ENCODE measurements at places on chromosomes 2 and 18.

DNA sequence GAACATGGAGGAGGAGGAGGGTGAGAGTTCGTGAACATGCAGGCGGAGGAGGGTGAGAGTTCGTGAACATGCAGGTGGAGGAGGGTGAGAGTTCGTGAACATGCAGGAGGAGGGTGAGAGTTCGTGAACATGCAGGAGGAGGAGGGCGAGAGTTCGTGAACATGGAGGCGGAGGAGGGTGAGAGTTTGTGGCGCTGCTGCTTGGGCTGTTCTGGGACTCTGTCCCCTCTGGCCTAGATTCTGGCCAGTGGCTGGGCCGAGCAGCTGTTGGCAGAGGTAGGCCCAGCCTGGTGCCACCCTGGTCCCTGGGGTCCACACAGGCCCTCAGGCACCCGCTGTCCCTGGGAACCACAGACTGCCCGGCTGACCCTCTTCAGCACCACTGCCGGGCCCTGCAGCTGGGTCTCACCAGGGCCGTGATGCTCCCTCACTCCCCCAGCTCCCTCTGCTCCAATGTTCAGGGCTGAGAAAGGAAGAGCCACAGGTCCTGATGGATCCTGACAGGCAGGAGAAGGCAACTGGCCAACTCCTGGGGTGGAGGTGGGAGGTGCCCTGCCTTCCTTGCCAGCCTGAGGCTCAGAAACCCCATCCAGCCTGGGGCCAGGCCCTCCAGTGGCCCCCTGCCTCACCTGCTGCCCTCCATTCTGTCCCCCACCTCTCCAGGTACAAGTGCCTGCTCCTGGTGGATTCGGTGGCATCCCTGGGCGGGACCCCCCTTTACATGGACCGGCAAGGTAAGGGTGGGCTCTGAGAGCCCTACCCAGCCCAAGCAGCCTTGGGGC is 3.9 kb downstream of the AGXT start:
- ATAC-seq, result no peak

DNA sequence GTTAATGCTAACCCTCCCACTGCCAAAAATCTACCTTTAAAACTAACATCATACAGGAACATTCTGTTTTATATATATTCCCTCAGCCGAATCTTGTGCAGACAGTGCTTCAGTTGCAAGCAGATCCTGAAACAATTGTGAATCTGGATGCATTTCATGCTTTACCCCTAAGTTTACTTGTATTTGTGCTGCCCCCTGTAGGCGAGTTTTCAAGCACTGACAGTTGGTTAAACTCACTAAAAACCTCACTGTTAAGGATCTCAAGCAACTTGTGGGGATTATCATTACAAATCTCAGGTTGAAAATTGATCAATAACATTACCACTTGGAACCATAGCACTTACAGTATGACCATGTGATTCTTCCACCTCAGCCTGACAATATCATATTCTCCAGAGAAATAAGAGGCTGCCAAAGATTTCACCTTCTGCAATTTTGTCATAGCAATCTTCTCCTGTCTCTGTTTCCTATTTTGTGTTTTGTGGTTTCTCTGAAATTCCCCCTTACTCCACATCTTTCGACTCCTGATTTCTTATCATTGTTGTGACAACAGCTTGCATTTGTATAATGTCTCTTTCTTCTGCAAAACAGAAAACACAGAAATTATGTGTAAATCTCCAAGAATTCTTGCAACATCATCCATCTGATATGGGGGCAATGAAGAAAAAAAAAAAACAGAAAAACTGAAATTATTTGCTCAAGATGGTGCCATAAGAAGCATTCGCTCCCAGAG is 354.6 kb upstream of the SETBP1 start:
- ATAC-seq, result no peak

DNA sequence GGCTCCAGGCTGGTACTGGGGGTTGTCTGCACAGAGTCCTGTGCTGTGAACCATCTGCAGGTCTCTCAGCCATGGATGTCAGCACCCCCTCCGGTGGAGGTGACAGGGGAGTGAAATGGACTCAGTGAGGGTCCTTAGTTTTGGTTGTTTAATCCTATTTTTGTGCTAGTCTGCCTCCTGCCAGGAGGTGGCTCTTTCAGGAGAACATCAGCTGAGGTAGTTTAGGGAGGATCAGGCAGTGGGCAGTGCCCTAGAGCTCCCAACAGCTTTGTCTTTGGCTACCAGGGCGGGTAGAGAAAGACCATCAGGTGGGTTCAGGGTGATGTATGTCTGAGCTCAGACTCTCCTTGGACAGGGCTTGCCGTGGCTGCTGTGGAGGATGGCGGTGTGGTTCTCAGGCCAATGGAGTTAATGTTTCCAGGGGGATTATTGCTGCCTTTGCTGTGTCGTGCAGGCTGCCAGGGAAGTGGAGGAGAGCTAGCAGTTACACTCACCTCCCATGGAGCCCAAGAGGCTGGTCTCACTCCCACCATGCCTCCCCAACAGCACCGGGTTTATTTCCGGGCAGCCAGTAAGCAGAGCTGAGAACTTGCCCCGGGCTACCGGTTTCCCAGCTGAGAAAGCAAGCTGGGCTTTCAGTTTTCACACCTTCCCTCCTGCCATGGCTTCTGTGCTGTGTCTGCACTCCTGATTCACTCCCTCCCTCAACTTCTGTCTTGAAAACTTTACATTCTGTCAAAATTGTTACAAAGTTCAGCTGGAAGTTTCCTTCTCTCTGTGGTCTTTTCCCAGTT is 563.4 kb downstream of the XIRP2 start:
- ATAC-seq, result no peak

GRCh38 chr2:30213326-30213725 is 18.0 kb upstream of the LBH start:
- no peak for ATAC-seq

- no peak for ATAC-seq
Observed at GRCh38 chr2:216327447-216327935, 44.8 kb downstream of the MARCHF4 start.

GRCh38 chr2:43469713-43470112 is 126.1 kb downstream of the THADA start:
- ATAC-seq, result no peak

- no peak for ATAC-seq
Observed at GRCh38 chr2:74278694-74279093, 64.5 kb downstream of the SLC4A5 start.

DNA sequence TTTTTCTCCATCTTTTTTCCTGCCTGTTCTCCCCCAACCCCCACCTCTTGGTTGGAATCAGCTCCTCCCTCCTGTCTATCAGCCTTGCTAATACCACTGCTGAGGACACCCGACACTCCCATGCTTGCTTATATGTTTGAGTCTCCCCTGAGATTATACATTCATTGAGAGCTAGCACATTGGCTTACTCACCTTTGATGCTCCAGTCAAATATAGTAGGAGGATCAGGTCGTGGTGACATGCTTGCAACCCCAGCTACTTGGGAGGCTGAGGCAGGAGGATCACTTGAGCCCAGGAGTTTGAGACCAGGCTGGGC is 91.5 kb upstream of the CCBE1 start:
- no peak for ATAC-seq

DNA sequence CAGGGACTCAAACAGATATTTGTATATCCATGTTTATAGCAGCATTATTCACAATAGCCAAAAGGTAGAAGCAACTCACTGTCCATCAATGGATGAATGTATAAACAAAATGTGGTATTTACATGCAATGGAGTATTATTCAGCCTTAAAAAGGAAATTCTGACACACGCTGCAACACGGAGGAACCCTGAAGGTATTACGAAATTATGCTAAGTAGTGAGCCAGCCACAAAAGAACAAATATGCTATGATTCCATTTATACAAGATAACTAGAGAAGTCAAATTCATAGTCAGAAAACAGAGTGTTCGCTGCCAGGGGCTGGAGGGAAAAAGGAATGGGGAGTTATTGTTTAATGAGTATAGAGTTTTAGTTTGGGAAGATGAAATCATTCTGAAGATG is 61.0 kb upstream of the CDKL4 start:
- ATAC-seq, result no peak

GRCh38 chr2:121886059-121886458 is 130.6 kb downstream of the TSN start:
- ATAC-seq, result no peak

- ATAC-seq, result no peak
Observed at GRCh38 chr2:215032153-215032552, 106.3 kb downstream of the ABCA12 start.

DNA sequence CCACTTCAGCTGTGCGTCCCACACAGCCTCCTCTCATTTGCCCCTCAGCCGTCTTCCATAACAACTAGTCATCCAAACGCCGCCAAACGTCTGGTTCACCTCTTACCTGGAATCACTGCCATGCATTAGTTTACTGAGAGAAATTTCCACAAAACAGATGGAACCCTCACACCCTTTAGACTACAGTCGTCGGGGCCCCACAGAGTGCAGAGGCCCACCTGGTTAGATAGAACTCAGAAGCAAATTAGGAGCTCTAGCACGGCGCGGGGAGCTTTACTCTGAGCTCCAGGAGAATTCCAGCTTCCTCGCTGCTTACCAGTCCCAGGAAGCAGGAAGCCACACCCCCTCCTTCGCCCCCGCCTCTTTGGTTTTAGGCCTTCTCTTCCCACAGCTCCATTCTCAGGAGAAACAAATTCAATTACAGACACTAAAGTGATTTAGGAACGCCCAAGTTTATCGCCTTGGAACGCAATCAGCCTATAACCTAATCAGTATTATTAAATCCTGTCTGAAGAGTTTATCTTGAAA is 9.4 kb downstream of the RNU2-63P start:
- ATAC-seq, result no peak

GRCh38 chr2:112680666-112681101 is 34.9 kb downstream of the SLC20A1 start:
- ATAC-seq, result no peak

GRCh38 chr2:15334644-15335326 is 226.3 kb downstream of the NBAS start:
- no peak for ATAC-seq

DNA sequence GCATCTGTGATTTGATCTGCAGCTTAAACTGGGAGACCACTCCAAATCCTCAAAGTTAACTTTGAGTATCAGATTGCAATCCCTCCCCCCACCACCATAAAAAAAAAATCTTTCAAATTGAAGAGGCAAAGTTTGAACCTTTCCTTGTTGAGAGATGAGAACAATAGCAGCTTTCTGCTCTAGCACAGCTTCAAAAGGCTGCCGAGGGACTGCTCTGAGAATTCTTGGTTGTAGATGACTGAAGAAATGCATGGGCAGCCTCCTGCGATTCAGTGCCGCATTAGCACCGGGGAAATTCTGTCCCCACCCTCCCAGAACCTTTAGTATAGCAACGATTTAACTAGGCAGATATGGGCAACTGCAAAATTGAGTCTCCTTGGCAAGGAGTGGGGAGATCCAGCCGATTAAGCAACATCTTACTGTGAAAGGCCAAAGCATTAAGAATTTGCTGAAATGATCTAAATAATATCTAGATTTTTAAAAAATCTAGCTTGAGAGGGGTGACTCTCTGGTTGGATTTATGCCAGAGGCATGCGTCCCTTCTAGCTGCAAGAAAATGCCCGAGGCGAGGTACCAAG is 3.9 kb upstream of the SP5 start:
- no peak for ATAC-seq

GRCh38 chr18:77133051-77133834 is 660 bp upstream of the MBP start:
- ATAC-seq, result no peak

DNA sequence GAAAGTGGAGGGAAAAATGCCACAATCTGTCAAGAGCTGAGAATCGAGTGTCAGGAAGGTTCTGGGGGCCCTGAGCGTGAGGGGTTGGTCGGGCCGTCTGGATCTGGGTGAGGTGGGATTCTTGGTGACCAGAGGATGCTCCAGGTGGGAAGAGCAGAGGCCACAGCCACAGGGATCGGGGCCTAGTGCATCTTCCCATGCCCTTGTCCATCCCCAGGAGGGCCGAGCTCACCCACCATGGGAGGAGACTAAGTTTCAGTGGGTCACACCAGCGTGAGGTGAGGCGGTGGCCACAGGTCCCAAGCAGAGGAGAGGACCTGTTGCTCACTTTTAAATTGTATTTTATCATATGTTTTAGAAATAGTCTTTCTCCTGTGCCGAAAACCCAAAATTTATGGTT is 70.0 kb downstream of the TMEM18 start:
- no peak for ATAC-seq

DNA sequence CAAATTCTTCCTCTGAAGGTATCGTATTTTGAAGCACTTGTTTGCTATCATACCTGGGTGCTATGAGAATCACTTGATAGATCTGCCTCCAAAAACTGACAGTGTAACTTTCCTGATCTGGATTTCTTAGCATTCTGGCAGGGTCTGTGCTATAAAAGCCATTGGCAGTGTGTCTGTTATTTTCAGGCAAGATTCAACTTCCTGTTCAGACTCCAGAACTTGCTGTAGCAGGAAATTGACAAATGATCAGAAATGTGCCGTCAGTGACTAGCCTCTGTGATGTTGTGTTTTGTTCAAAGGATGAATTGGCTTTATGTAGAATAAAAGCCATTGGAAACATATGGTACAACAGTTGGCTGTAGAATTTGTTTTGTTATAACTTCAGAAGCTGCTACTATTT is 273.3 kb downstream of the PTPRM start:
- ATAC-seq, result no peak
